ENCODE measurements at places on chromosomes 7 and 10.

GRCh38 chr7:39758234-39758970 lies 135.0 kb downstream of the RALA start:
- DNase-seq: no peak

GRCh38 chr7:132687981-132688383 lies 111.7 kb upstream of the PLXNA4 start:
- no peak for DNase-seq

DNA sequence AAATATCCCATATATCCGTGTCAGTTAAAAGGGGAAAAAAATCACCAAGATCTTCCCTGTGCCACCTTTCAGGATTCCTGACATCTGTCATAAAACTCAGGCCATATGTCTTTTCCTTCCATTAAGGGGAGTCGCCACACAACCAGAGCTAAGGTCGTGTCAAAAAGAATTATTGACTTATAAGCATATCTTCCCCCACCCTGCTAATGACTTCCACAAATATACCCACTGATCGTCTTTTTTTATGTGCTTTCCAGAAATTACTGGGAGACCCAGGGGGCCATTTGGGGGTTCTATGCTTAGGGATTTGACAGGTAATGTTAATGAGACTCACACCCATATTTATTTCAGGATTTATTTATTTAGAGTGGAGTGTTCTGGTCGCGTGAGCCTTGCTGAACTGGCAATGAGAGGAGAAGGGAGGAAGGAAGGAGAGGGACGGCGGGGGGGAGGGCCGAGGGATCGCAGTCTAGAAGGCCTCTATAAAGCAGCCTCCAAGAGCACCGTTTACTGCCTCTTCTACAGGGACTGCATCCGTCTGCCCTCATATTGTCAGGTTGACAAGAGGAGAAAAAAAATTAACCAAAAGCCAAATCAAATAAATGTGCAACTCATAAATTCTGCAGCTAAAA lies 135.7 kb upstream of the MGMT start:
- no peak for DNase-seq

DNA sequence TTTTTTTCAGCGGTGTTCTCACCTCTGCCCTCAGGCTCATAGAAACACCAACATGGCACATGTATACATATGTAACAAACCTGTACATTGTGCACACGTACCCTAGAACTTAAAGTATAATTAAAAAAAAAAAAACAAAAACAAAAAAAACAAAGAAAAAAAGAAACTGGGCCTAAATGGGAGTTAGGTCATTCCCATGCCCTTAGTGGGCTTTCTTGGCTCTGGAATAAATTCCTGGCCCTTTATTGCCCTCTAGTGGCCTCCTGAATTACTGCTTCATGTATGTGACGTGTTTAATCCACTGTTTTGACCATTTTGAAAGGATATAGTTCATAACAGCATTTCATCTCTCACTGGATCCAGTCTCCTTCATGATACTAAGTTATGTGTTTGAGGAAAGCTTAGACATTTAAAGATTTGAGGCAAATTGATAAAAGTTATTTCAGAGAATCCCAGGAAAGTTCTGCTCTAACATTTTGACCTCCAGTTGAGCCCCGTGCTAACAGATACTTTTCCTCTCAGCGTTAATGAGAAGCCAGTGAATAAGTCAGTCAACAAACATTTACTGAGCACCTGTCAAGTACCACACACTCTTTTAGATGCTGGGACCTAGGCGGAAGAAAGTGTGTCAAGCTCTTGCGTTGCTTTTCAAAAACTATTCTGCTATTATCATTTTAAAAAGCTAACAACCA lies 54.7 kb upstream of the SYPL1 start:
- DNase-seq: no peak

DNA sequence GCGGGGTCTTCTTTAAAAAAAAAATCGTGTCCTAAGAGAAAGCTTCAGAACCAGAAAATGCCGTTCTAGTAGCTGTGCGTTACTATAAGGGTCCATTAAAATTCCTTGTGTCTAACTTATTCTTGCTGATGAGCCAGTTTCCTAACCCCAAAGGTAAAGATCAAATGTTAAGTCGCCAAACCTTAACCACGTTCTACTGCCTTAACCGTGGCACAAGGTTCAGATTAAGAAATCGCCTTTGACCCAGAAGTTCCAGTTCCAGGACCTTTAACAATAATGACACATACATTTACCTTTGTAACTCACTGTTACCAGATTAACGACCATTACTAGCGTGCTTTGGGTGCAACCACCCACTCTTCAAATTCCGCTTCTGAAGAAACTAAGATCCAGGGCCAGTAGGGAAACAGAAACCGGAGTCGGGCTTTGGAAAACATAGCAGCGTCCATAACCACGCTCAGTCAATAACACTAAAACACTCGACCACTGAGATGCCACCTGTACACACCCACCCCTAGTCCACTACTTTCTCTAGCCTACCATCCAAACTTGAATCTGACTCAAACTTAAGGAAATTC lies 620 bp downstream of the BET1 start:
- DNase-seq: peak; percentile 39

GRCh38 chr7:504221-505111 lies 15.2 kb downstream of the PDGFA start:
- DNase-seq: no peak

DNA sequence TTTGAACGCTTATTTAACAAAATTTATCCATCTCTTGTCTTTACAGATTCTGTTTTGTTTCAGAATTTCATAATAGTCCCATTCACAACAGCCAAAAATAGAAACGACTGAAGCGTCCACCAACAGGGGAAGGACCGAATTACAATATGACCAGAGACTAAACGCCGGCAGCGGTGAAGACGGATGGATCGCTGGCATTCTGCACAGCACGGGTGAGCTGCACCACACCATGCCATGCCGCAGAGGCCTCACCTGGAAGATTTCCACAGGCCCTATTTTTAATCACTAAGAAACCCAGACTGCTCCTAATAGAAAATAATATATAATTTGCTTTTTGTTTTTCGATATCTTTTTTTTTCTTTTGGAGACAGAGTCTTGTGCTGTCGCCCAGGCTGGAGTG lies 91.0 kb downstream of the ELFN1 start:
- DNase-seq: no peak

GRCh38 chr10:110821508-110821907 lies 50.2 kb upstream of the PDCD4 start:
- DNase-seq: no peak

DNA sequence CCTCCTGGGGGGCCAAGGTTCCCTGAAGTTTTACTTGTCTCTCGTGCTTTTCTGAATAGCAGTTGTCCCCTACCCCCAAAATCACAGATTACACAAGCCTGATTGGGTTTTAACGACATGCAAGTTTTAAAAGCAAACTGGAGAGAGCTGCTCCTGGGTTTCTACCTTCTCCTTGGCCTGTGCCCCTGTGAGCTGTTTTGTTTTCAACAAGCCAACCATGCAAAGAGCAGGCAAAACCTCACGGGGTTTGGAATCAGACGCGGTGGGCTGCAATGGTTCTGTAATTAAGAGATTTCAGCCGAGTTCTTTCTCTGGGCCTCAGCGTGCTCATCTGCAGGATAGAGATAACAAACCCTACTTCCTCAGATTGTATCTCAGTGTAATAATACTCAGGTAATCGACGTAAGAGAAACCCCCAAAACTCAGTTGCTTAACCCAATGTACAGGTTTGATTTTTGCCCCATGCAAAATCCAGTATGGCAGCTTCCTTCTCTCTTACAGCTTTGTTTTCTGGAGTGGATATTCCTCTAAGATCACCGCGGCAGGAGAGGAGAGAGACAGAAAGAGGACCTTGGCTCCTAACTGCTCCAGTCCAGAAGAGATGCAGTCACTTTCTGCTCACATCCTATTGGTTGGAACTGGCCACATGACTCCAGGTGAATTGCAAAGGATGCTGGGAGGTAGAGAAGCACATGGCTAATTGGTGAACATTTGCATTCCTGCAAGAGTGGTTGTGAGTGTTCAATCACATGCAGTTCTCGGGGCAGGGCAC lies 42.0 kb downstream of the MYL10 start:
- no peak for DNase-seq

Data from KG1 (cell line).